LHCN-M2 (cell line): ENCODE measurements at places on chromosomes 6 and 20. TPM values are rescaled to one million over a fixed set of nuclear protein-coding genes. Genes with fewer than 3 reads are reported as not detected.

BCAS4 gene
- total RNA-seq = 9.7 and 14.5 TPM in 2 replicates

PNLDC1 gene
- not detected in 2 replicates for total RNA-seq

BMP7 gene
- total RNA-seq = not detected in 2 replicates

TSPYL4 gene
- 16.7 and 18.8 TPM in 2 replicates for total RNA-seq

LZTS3 gene
- 5.5 and 6.7 TPM in 2 replicates for total RNA-seq

PDE10A gene
- total RNA-seq = 17.9 and 21.6 TPM in 2 replicates

KIAA0408 gene
- 2.4 and 5.0 TPM in 2 replicates for total RNA-seq

SCRT2 gene
- not detected in 2 replicates for total RNA-seq

SRMS gene
- total RNA-seq = not detected in 2 replicates

SLC24A3 gene
- 0.06 TPM in 2 replicates for total RNA-seq

PAX1 gene
- total RNA-seq = not detected in 2 replicates

C6orf52 gene
- total RNA-seq = not detected in 2 replicates

KIAA1755 gene
- 0.17 and 0.45 TPM in 2 replicates for total RNA-seq

SAMHD1 gene
- total RNA-seq = 12.6 and 21.5 TPM in 2 replicates

EPPIN gene
- not detected in 2 replicates for total RNA-seq

PRDM13 gene
- total RNA-seq = under 0.01 TPM in 1 of 2 replicates, not detected in the other

PACSIN1 gene
- not detected in 2 replicates for total RNA-seq

BCAS1 gene
- 0.06 TPM in 1 of 2 replicates, not detected in the other for total RNA-seq

PTK7 gene
- 52.3 and 52.8 TPM in 2 replicates for total RNA-seq
